Frontal cortex (tissue), 4 donors: ENCODE measurements at places on chromosomes 5 and 9. TPM values are rescaled to one million over a fixed set of nuclear protein-coding genes. Genes with fewer than 3 reads are reported as not detected.

Gene VCAN
- total RNA-seq = 269 TPM

Gene KIF20A
- 4.1 TPM for total RNA-seq

Gene ELOVL7
- total RNA-seq = 4.1 TPM

Gene NKD2
- total RNA-seq = 2.9 TPM

Gene CCL27
- 0.41 TPM for total RNA-seq

Gene MPDZ
- 43.6 TPM for total RNA-seq

Gene PHPT1
- total RNA-seq = 143 TPM

Gene TMOD1
- total RNA-seq = 20.0 TPM

Gene CCNJL
- total RNA-seq = 0.82 TPM

Gene ERMP1
- total RNA-seq = 13.9 TPM

Gene SURF6
- total RNA-seq = 18.8 TPM

Gene BTNL3
- total RNA-seq = not detected

Gene GMCL2
- not detected for total RNA-seq

Gene C1QTNF2
- 2.0 TPM for total RNA-seq

Gene LPAR1
- 24.5 TPM for total RNA-seq

Gene ADAMTSL1
- total RNA-seq = 11.4 TPM

Gene PCDHGB5
- 13.0 TPM for total RNA-seq

Gene IRX4
- total RNA-seq = not detected

Gene SWI5
- total RNA-seq = 3.7 TPM
